ENCODE measurements at places on chromosomes 1 and 21.

GRCh38 chr1:29628190-29628589 lies 391.9 kb downstream of the PTPRU start:
- DNase-seq = no peak

DNA sequence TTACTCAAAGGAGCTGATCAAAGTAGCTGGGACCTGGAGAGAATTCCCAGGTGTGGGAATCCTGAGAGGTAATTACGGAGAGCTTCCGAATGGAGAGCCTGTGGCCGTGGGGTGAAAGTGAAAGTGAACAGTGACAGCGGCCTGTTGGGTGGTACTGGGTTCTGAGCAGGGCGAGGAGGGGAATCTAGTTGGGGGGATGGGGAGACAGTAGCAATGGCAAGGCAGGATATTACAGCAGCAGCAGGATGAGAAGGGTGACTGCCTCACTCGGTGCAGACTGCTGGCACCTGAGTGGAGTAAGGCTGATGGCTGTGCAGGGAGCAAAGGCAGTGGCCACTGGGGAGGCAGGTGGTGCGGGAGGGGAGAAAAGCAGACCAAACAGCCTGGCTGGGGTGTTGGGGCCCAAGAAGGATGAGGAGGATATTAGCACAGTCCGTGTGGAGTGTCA lies 70.3 kb upstream of the PRDX6 start:
- no peak for DNase-seq

DNA sequence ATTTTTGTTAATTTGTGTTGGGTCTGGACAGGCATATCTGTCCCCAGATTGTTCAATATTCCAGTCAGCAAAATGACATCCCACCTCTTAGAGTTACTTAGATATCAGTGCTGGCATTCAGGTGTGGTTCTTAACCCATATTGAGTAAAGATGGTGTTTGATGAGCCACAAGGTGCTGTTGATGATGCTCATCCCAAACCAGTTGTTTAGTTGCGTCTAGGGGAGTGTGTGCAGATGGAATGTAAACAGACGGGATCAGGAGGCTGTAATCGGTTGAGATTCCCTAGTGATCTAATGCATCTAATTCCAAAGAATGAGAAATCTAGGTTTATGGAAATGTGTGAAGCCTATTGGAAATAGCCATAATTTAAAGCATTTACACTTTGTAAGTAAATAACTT lies 1.1 kb downstream of the HOOK1 start:
- DNase-seq = no peak

GRCh38 chr21:20259031-20259867 lies 739.0 kb upstream of the NCAM2 start:
- no peak for DNase-seq

GRCh38 chr1:208150833-208151458 lies 93.2 kb downstream of the PLXNA2 start:
- DNase-seq = no peak

DNA sequence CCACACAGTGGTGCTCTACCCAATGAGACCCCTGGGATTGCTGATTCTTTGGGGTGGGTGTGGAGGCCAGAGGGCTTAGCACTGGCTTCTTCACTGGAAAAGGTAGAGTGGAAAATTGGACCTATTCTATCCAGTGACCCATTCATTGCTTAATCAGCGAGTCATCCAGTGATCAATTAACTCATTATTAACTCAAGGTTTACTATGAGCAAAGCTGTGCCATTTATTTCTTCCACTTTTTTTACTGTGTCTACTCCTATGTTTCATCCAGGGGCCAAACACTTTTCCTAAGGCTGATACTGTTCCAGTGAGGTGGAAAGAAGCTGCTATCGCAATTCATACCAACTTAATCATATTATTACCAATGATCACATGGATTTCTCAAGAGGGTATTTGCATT lies 363.9 kb downstream of the RPS6KC1 start:
- no peak for DNase-seq

DNA sequence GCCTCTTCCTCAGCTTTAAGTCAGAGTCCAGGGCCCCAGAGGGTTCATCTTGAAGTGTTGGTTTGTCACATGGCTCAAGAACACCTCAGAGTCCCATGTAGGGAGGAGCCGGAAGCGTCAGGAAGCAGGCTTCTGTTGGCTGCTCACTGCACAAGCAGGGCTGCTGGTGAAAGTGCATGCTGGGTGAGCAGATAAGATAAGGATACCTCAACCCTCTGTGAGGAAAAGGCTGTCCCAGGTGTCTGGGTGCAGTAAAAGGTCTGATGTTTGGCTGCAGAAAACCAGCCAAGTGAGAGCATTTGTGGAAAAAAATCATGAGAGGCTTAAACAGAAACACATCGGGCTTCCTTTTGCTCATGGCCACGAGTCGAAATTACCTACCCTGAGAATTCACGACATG lies 6.2 kb upstream of the TEX35 start:
- DNase-seq = no peak

DNA sequence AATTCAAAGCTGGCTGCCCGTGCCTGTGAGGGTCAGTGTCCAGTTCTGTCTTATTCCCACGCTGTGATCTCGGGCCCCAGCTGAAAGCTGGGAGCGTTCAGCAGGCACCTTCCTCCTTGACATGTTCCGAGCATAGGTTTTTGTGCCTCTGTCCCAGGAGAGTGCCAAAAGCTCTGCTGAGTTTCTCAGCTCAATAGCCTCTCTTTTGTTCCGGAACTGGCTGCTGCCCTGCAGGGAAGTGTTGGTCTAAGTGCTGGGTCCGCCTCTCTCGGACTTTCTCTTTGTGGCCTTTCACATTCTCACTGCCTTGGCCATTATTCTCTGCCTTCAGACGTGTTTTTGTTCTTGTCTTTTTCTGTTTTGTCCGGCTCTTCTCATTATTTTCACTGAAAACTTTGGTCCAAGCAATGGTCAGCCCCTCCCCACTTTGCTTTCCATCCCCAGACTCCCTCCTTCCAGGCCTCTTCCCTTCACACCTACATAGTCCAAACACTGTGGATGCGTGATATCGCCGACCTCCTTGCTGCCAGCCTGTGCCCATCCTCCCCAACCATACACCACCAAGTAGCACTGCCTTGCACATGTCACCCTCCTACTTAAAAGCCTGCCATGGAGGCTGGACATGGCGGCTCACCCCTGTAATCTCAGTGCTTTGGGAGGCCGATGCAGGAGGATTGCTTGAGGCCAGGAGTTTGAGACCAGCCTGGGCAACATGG lies 233.8 kb downstream of the RHOU start:
- no peak for DNase-seq

- no peak for DNase-seq
These were observed 419.9 kb downstream of the PTPRU start for GRCh38 chr1:29655945-29656850.

- no peak for DNase-seq
These were observed 215.4 kb downstream of the PBX1 start for GRCh38 chr1:164774413-164774812.

GRCh38 chr1:2168090-2168489 lies 26.5 kb downstream of the FAAP20 start:
- DNase-seq = no peak

- no peak for DNase-seq
These were observed 38.6 kb upstream of the EPS8L3 start for GRCh38 chr1:109802136-109802900.

DNA sequence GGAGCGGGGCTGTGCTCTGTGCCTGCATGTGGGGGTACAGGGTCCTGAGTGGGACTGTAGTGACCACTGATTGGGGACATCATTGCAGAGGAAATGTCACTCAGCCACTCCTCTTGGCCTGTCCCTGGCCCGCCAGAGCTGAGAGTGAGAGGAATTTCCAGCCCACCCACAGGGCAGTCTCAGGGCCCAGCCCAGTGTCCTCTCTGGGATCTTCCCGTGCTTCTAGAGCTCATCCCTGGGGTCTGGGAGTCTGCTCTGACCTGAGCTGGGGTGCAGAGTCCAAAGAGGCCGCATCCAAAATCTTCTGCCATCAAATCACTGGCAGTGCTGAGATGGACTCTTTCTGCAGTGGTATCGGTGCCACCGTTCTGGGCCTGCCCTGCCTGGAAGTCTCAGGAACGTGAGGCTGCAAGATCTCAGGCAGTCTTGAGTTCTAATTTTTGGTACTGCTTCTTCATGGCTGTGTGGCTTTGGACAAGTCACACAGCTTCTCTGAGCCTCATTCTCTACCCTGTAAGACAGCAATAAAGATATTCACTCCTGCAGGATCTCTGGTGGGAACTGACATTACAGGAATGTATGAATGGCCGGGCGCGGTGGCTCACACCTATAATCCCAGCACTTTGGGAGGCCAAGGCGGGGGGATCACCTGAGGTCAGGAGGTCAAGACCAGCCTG lies 100.8 kb upstream of the TARDBP start:
- no peak for DNase-seq

DNA sequence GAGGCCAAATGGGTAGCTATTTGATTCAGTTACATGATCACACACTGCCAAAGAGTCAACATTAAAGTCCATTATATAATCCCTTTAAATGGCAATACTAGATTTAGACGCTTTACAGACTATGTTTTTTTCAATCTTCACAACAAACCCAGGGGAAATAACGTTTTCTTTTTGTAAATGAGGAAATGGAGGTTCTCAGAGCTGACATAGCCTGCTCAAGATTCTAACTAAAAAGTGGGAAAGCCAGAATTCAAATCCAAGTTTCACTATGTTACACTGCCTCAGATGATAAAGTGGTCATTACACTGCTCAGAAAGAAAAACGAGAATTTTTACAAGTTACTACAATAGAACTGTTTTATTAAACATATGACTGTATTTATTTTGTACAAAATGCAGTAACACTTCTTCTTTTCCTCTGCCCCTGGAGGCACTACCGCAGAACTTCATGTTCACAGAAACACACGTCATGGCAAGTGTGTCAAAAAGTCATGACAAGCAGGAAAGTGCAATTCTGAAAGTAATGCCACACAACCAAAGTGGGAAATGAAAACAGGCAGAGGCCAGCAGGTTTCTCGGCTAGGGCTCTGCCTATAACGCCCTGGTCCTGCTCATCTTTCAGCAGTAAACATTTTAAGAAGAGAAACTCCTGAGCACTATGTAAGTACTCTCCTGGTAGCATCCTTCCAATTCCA lies 19.0 kb downstream of the THEMIS2 start:
- DNase-seq = no peak

DNA sequence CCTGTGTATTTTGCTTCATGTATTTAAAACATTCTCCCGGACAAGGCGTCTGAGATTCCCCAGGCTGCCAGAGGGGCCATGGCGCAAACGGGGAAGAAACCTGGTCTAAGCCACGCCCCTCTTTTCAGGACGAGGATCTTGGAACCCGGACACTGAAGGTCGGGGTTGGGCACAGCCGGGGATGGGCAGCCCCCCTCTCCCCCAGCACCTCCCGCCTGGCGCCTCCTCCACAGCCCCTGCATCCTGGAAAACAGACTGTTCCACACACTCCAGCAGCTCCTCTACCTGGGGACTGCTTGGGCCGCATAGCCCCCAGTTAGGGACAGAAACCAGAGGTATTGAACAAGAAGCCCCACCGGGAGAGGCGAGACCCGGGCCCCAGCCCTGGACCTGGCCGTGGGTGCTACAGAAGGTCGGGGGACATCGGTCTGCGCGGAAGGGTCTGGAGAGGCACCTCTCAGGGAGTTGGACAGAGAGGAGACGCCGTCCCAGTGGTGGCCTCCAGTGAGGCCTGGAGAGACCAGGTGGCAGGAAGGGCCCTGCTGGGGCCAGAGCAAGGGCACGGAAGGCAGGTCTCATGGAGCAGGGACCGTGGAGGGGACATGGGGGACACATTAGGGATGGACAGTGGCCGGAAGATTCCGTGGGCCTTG lies 5.4 kb downstream of the TP73 start:
- DNase-seq = no peak

DNA sequence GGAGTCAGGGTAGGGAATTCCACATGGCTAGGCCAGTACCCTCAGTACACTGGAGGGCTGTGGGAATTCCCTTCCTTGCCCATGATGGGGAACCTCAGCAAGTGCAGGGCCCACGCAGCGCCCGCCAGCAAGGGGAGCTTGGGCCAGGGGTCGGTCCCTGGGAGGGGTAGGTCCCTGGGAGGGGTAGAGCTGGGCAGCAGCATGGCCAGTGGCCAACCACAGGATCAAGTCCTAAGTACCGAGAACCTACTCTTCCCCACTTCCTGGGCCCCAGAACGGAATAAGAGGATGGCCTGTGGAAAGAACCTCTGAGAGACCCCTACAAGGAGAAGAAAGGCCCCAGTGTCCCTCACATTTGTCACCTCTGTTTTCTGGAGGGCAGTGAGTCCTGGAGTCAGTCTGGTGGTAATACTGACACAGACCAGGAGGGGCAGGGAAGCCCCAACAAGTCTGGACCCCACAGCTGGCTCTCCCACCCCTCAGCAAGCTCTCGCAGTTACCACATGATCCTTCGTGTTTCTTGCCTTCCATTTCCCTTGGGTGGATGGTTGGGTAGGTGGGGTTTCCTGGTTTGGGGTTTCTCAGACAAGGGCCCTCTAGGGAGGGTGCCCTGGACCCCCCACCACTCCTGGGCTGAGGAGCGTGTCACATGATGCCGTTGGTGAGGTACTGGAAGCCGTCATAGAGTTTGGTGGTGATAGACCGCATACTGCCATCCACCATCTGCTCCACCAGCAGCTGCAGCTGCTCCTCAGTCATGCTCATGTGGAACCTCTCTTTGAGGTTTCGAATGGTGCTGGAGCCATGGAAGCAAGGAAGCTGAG lies 10.3 kb downstream of the ZNF687 start:
- no peak for DNase-seq

- DNase-seq = no peak
These were observed 85.2 kb downstream of the TRIM11 start for GRCh38 chr1:228321435-228321834.

DNA sequence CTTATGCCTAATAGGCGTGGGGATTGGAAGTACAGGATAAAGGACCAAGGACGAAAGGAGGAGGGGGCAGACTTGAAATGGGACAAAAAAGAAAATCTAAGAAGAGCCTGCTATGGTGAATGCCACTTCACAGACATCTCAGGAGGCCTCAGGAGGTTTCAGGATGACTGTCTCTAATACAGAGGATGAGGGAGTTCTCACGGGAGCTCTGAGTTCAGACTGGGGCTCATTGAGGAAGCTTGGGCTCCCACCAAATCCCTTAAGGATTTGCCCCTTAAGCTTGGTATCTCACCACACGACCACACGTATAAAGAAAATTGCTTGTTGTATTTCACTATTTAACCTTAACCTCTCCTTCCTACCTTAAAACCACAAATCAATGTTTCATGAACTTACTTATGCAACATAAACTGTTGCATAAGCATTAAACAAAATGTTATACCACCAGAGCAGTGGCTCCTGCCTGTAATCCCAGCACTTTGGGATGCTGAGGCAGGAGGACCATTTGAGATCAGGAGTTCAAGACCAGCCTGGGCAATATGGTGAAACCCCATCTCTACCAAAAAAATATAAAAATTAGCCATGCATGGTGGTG lies 12.4 kb downstream of the SLC30A1 start:
- DNase-seq = no peak

- DNase-seq = no peak
These were observed 268.8 kb upstream of the NR5A2 start for GRCh38 chr1:199758626-199759255.

DNA sequence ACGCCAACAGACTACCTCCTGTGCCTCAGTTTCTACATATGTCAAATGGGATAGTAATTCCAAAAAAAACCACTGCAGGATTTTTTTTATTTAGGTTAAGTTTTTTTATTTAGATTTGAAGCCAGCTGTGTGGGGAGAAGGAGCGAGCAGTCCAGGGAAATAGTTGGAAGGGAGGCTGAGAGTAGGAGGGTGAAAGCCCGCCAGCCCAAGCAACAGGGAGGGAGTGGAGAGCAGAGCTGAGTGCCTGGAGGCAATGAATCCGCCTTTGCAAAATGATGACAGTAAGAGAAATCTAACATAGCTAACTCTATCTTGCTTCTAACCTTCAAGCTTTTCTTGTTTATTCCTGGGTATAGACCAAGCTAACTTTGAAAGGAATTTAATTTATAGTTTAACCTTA lies 15.6 kb upstream of the C1orf198 start:
- no peak for DNase-seq

GRCh38 chr1:243991650-243992049 lies 59.4 kb upstream of the ZBTB18 start:
- no peak for DNase-seq

Measured in NCI-H446 treated with DMSO at 0.1 percent for 48 hours (cell line).